ENCODE measurements at places on chromosomes 3 and 15.

GRCh38 chr3:163490119-163490518 is 1588.2 kb downstream of the SI start:
- peak; percentile 39 for DNase-seq

GRCh38 chr15:92228830-92229229 is 164.9 kb upstream of the ST8SIA2 start:
- DNase-seq = no peak

DNA sequence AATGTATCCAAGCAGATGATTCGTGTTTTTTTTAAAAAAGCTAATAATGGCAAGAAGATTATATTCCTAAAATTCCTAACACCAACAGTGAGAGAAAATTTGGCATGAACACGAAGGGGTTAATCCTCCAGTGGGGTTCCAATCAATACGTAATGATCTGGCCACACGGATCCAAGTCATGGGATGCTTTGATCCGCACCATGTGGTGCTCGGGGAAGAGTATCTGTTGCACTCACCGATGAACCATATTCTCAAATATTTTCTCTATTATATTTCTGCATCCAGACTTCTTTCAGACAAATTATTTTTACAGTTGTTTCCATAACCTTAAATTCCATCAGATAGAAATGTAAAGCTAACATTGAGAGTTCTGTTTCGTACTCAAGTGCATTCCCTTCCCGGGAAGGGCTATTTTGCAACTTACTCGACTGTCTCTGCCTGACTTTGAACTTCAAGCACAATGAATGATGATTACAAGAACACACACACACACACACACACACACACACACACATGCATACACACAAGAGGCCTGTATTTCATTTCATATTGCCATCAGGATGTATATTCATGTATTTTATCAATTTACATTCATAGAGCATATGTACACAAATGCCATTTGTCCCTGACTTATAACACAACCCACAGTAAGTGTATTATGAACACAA is 567.2 kb downstream of the FOXP1 start:
- no peak for DNase-seq

DNA sequence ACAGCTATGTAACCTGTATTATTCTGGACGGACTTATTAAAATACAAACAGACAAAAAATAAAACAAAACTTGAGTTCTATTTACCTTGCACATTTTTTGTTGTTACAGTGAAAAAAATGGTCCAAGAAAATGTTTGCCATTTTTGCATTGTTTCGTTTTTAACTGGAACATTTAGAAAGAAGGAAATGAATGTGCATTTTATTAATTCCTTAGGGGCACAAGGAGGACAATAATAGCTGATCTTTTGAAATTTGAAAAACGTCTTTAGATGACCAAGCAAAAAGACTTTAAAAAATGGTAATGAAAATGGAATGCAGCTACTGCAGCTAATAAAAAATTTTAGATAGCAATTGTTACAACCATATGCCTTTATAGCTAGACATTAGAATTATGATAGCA is 17.1 kb downstream of the LMOD3 start:
- no peak for DNase-seq

DNA sequence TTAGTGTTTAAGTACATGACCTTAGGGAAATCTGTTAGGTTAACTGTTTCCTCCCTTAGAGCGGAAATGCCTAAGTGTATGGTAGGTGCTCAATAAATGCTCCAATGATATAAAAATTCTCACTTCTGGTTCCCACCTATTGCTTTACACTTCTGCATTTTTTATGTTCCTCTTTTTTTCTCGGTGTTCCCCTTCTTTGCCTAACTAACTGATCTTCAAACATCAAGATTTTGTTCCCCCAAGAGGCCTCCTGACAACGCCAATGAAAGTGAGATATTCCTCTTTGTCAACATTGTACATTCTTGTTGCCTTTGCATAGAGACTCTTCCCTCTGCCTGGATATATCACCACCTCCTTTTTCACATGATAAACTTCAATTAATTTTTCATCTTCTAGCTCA is 17.4 kb downstream of the SLC35A5 start:
- no peak for DNase-seq

DNA sequence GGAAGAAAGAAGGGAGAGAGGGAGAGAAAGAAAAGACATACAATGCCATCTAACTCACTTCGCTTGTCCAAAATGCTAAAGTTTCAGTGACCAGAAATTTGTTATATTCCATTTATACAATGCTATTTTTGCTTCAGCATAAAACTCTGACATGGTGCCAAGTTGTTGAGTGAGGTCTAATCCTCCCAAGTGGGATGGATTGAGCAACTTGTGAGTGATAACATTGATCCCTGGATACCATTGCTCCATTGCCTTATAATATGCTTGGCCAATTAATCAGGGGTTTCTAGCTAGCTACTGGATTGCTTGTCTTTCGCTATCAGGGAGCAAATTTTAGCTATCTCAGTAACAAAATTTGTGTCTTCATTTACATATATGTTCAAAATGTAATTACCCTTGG is 615.6 kb upstream of the DPPA4 start:
- DNase-seq = no peak

DNA sequence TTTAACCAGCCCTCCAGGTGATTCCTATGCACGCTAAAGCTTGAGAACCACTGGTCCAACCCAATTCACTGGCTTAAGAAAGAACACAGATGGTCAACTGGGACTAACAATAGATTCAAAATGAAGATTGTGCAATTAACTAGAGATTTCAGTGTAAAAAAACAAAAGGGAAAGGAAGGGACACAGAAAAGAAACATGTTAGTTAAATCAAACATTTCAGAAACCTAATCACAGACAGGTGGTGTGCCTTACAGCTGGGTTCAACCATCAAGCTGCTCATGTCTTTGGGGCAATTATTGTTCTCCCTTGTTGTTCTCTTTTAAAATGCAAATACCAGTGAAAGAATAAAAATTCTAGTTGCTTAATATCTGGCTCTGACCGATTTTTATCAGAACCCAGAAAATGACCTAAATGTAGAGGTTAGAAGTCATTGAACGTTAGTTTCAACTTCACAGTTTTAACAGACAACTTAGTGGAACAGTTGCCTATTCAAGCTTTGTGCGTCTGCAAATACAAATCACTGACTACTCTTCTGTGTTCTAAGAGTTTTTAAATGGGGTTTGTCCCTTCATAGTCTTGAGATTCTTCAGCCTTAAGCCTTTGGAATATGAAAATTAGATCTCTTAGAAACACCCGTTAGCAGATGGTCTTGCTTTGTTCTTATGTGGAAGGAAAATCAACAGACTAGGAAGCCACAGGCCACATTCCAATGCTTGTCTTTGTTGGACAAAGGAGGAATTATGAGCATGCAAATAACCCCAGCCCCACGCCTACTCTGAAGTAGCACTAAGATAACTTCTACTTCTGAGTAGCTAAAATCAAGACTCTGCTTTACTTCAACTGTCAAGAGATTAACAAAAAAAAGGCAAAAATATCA is 223.4 kb downstream of the ATP8B4 start:
- no peak for DNase-seq

DNA sequence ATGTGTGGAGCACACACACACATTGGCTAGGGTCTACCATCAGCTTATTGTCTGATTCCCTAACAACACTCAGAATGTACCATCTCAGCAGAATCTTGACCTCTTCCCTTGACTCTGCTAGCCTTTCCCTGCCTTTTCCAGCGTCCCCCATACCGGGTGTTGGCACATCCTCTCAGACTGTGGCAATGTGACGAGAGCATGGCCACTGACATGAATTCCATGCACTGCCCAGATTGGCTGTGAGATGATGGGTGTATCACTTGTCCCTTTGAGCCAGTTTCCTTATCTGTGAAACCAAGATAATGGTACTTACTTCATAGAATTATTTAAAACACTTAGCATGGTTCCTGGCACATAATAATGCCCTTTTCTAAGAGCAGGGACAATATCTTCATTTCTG is 60.3 kb upstream of the EIF1B start:
- no peak for DNase-seq

DNA sequence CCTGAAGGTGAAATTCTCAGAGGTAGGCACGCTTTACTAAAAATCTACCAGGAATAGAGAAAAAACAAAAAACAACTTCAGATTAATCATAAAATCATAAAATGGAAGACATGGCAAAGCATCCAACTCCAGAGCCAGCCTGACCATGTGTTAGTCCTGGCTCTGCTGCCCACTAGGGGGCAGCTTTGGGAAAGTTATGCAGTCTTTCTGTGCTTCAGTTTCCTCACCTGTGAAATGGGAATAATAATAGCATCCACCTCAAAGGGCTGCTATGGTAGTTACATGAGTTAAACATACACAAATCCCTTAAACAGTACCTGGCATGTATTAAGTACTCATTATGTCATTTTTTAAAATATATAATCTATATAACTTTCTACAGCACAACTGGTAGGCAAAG is 52.3 kb downstream of the WNT5A start:
- DNase-seq = peak; percentile 49

- no peak for DNase-seq
Observed at GRCh38 chr3:71776538-71776937, 8.4 kb downstream of the PROK2 start.

- DNase-seq = peak; percentile 23
Observed at GRCh38 chr3:144273601-144274000, 302.0 kb downstream of the DIPK2A start.

- DNase-seq = no peak
Observed at GRCh38 chr3:52122491-52122890, 31.7 kb downstream of the POC1A start.

GRCh38 chr15:99954361-99955180 is 221.3 kb upstream of the LYSMD4 start:
- no peak for DNase-seq

DNA sequence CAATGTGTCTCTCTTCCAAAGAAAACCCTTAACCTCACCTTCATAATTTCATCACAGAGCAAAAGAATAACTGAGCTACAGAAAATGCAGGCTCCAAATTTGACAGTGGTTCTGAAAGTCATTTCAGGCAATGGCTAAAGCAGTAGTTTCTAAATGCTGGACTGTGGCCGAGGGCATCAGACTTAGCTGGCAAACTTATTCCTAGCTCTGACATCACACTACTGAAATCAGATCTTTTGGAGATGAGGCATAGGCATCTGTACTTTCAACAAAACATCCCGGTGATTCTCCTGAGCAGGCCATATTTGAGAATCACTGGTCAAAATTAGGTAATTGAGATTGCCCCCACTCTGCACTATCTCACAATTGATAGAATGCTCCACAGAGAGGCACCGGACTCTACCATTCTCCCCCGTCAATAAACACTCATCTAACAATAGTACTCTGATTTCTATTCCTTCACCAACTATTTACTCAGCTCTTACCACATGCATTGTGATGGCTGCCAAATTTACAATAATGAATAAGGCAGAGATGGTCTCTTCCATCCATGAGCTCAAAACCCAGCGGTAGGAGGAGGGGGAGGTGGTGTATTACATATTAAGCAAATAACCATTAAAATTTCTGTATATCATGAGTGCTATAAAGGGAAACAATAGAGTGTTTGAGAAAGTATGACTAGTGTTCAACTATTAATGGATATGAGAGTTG is 57.3 kb upstream of the SPRED1 start:
- no peak for DNase-seq

DNA sequence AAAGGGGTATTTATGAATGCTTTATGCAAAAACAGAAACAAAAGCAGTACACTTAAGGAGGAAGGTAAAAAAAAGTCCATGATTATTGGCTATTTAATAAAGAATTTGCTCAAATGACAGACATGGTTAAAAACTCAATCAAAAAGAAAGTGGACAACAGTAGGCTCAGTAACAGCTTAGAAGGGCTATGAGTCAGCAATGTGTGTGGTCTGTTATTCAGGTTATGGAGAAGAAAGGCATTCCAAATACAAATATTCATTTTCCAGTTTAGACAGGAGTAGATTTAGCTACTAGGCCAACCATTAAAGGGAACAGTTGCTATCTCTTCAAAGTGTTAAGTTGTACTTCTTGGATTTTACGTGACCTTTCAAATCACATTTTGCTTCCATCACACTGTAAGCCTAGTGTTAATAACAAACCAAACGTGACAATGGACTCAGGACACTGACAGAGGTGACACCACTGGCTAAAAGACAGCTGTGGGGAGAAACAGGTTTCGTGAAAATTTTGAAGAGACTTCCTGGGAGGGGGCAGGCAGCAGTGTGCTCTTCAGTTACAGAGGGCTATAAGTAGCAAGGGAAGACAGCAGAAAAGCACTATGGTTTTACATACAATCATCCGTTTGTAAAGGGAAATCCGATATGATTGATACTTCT is 41.7 kb upstream of the MYO5C start:
- DNase-seq = peak; percentile 57

DNA sequence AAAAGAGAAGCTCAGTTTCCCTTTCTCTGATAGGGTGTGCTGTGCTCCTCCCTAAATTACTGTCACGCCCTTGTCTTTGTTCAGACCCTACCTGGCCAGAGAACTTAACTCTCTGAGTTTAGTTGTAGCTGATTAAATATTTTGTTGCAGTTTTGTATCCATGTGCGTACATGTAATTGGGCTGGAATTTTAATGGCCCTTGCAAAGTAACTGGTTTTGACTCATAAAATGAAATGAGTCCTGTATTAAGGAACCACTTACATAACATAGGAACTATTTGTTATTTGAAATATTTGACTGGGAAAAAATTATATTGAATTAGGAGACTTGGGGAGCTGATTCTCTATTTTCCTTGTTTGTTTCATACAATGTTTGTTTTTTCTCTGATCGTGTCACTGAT is 80.2 kb downstream of the LRRK1 start:
- no peak for DNase-seq

GRCh38 chr3:58151637-58152036 is 59.1 kb downstream of the DNASE1L3 start:
- no peak for DNase-seq
